ENCODE measurements at places on chromosomes 13 and 19. TPM values are rescaled to one million over a fixed set of nuclear protein-coding genes. Genes with fewer than 3 reads are reported as not detected.

GRCh38 chr19:33503433-33504057 lies 18.0 kb downstream of the PEPD start:
- DNase-seq, result no peak

DNA sequence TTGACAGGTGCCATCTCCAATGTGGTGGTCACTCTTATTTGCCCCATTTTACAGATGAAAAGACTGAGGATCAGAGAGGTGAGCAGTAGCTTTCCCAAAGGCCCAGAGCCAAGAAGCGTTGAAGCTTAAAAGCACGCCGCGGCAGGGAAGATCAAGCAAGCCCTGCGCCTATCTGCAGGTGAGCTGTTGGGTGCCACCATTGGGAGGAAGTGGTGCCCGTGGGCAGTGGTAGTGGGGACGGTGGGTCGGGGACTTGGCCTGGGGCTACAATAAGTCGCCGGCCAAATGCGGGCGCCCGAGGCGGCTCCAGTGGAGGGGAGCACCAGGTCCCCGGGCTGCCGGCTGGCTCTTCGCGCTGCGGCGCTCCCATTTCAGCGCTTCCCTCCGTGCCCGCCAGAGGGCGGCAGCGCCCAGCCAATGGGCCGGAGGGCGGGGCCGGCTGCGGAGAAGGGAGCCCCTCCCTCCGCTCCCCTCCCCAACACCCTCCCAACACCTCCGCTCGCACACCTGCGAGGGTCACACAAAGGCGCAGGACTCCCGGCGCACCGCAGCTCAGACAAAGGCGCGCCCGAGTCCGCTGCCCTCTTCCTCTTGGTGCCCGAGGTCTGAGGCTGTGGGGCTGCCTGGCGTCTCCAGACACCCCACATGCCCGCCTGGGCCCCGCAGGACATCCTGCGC lies 744 bp upstream of the POU2F2 start:
- DNase-seq, result peak; percentile 45

- no peak for DNase-seq
Observed at GRCh38 chr19:38284422-38284821, 19.6 kb upstream of the C19orf33 start.

- peak; percentile 60 for DNase-seq
Observed at GRCh38 chr13:51605698-51606097, 21.4 kb downstream of the WDFY2 start.

GRCh38 chr13:38496917-38497316 lies 147.3 kb downstream of the UFM1 start:
- DNase-seq, result no peak

- no peak for DNase-seq
Observed at GRCh38 chr13:47904241-47904640, 96.8 kb downstream of the SUCLA2 start.

GRCh38 chr13:98143157-98143553 lies 261 bp downstream of the FARP1 start:
- no peak for DNase-seq

- DNase-seq, result no peak
Observed at GRCh38 chr13:111219280-111219679, 101.2 kb upstream of the TEX29 start.

LILRB1 gene
- total RNA-seq, result not detected

KLK14 gene
- not detected for total RNA-seq

PSPC1 gene
- total RNA-seq, result 38.4 TPM
